ENCODE measurements at places on chromosomes 4 and X.

DNA sequence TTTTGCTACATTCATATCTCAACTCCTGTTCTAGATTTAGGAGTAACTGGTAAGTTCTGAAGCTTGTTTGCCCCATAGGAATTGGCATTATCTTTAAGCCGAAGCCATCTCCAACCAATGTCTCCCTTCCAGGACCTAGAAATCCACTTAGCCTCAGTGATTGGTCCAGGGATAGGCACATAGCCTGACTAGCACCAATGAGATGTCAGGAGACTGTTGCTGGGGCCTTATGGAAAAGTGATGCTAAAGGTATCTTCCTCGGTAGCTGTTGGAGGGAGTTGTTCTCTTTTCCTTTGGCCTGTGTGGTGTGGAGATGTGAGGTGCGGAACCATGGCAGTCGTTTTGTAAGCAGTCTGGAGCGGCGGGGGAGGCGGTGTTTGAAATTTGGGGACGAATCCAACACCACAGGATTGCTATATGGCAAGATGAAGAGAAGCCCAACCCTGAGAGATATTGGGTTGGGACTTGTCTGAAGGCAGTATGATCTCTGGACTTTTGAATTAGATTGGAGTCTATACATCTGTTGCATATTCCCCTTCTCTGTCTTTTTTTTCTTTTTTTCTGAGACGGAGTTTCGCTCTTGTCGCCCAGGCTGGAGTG is 109.8 kb upstream of the ATP6AP2 start:
- no peak for DNase-seq

DNA sequence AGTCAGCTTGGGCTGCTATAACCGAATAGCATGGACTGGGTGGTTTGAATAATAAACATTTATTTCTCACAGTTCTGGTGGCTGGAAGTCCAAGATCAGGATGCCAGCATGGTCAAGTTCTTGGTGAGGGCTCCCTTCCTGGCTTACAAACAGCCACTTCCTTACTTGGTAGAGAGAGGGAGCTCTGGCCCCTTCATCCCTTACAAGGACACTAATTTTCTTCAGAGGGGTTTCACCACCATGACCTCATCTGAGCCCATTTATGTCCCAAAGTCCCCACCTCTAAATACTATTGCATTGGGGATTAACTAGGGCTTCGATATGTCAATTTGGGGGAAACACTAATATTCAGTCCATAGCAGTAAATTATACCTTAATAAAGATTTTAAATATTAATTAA is 61.8 kb downstream of the CLNK start:
- peak; percentile 10 for DNase-seq

GRCh38 chrX:4547213-4547836 is 833.9 kb upstream of the PRKX start:
- DNase-seq, result peak; percentile 20

GRCh38 chr4:54096295-54096962 is 3.5 kb upstream of the GSX2 start:
- no peak for DNase-seq

DNA sequence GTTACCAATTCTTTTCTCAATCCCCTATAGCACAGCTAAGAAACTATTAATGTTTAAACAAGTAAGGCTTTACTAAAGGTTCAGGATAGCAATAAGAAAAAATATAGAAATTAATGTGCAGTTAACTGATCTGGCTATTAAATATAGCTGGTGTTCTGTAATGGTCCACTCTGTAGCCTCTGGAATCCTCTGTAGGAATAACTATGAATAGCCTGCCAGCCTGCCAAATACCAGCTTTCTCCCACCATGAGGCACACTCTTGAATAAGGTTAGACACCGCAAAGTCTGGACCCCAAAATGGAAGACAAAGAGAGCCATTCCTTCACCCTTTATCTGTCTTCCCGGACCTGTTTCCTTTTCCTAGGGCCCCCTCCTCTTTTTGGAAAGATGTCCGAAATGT is 30.6 kb downstream of the CEP44 start:
- no peak for DNase-seq
